Stimulated activated CD8-positive, alpha-beta memory T cell treated with anti-CD3 and anti-CD28 coated beads, Interleukin-7, amount 100 ng/mL, for 1 hour (primary cell): ENCODE measurements at places on chromosomes 16 and 17.

GRCh38 chr17:57117798-57118197, 32.8 kb downstream of the AKAP1 start:
- no peak for DNase-seq

DNA sequence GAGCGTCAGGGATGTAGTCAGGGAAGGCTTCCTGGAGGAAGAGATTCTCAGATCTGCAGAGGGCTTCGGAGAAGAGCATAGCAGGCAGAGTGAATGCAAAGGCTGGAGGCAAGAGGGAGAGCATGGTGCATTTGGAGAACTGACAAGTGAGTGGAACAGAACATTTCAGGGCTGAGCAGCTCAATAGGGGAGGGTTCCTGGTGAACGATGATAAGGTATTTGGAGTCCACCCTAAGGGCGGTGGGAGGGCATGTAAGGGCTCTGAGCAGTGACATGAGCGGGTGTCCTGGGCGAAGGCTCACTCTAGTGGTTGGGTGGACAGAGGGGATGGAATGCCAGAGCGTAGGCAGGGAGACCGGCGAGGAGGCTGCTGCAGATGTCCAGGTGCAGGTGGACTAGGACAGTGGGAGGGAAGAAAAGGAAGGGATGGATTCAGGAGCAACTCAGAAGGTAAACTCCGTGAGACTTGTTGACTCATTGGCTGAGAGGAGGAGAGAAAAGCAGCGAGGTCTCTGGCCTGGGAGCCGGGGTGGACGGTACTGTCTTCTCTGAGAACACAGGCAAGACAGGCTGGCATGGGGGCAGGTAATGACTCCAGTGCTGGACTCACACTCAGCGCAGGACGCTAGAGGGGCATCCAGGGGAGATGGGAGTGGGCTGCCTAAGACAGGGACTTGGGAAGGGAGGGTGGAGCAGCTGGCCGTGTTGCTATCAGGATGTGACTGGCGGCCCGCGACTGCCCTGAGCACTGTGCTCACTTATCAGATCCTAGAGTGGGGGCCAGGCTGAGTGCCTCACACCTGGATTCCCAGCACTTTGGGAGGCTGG, 1.4 kb upstream of the PITPNA start:
- no peak for DNase-seq

DNA sequence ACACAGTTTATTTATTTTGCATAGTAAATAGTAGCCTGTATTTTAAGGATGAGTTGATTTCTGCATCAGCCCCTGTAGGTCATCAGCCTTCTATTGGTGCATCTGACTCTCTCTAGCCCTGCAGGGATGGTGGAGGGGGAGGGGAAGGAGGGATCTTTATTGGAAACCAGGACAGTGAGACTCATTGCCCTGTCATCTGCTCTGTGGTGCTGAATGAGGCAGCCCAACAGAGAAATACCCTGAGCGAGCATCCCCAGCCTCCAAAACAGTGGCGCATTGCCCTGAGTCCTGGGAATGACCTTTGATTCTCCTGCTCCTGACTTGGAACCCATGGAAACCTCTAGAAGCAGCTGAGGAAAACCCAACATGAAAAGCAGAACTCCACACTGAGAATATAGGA, 45.5 kb upstream of the STH start:
- DNase-seq, result no peak

DNA sequence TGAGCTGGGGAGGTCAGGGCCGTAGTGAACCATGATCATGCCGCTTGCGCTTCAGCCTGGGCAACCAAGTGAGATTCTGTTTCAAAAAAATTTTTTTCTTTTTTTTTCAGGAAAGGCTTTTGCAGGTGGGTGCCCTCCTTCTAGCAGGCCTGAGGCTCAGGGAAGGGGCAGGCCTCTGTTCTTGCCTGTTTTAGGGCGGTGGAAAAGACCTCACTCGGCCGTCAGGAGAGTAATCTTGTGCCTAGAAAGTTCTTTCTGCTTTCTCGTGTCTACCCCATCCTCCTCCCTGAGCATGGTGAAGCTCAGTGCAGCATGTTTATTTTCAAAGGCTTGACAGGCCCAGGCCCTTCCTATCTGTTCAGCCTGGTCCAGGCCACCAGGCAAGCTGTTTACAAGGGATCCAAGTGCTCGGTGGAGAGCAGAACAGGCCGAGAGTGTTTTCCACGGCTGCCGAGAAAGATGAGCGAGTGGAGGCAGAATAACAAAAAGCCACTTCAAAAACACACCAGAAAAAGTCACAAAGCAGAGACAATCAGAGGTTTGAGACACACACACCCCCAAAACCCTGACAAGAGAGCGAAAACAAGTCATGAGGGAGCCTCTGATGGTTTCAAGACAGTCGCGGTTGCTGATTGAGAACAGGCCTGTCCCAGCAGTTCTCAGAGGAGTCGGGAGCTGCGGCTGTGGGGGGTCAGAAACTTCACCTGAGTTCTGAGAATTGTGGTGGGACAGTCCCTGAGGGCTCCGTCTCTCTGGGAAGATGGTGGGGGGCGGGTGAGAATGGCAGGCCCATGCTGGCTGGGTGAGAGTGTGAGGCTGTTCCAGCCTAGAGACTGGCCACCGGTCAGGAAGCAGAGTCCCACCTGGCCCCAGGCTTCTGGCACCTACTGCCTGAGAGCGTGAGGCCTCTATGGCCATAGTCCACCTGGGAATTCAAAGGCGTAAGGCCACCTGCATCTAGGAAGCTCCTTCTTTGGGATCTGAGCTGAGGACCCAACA, 37.5 kb upstream of the CCR7 start:
- DNase-seq, result peak; percentile 41

DNA sequence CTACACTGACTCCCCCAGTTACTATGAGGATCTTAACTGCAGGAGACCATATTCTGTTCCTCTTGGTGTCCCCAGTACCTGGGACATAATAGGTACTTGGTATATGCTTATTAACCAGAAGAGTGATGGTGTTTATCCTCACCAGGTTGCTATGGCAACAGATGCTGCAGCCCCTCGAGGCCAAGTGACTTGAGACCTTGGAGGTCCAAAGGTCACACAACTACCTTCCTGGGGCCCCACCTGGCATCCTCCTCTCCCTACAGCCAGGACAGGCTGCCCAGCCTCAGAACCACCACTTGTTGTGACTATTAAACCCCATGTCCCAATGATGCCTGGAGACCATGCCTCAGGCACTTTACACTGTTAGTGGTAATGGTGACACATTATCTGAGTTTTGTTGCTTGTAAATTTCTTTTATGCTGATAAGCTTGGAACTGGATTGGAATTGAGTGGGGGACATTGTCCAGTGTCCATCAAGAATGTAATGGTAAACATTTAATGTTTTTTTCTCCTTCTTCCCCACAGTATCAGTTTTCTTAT, 189.4 kb downstream of the CCDC182 start:
- DNase-seq, result no peak

GRCh38 chr17:33234930-33235685, 58.0 kb downstream of the ASIC2 start:
- no peak for DNase-seq

DNA sequence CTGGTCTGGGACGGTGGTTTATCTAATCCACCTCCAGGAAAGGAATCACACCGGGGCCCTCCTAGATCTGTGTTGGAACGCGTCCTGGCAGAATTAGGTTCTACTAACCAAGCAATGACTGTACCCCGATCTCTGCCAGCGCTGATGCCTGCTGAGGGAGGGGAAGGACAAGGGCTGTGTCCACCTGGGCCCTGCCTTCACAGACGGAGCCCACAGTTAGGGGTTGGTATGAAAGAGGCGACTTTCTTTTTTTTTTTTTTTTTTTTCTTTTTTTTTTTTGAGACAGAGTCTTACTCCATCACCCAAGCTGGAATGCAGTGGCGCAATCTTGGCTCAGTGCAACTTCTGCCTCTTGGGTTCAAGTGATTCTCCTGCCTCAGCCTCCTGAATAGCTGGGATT, 9.9 kb upstream of the KRT19 start:
- no peak for DNase-seq

- no peak for DNase-seq
Measured at GRCh38 chr16:11684231-11685025, 16.2 kb downstream of the SNN start.

- DNase-seq, result peak; percentile 91
Measured at GRCh38 chr17:59154721-59155438, at the start of gene SKA2. Gene SKA2 (minus strand): TSS chr17:59155186. CDS start chr17:59155163, 23 bp downstream.

DNA sequence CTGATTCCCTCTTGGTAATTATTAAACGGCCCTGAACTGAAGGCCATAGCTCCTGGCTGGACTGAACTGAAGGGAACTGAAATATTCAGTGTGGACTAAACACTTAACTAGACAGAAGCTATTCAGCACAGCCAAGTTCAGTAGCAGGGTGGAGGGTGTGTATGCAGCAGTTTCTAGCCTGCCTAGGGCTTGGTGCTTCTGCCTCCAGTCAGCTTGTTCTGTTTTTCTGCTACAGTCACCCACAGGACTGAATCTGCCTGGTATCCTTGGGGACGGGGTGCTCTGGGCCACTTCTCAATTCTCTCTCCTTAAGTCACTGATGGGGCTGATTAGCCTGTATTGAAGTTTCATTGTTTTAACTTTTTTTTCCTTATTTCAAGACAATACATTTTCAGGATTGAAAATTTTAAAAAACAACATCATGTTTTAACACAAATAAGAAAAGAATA, 77.1 kb downstream of the WWP2 start:
- no peak for DNase-seq

DNA sequence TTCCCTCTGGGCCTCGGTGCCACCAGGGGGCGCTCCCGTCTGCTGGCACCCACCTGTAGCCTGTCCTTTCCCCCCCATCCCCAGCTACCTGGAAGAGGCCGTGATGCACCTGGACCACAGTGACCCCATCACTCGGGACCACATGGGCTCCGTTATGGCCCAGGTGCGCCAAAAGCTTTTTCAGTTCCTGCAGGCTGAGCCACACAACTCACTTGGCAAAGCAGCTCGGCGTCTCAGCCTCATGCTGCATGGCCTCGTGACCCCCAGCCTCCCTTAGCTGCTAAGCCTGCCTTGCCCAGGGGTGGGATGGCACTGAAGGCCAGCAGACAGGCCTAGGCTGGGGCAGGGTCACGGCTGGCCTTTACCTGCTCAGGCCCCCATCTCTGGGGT, 818 bp upstream of the NRN1L start:
- peak; percentile 57 for DNase-seq

DNA sequence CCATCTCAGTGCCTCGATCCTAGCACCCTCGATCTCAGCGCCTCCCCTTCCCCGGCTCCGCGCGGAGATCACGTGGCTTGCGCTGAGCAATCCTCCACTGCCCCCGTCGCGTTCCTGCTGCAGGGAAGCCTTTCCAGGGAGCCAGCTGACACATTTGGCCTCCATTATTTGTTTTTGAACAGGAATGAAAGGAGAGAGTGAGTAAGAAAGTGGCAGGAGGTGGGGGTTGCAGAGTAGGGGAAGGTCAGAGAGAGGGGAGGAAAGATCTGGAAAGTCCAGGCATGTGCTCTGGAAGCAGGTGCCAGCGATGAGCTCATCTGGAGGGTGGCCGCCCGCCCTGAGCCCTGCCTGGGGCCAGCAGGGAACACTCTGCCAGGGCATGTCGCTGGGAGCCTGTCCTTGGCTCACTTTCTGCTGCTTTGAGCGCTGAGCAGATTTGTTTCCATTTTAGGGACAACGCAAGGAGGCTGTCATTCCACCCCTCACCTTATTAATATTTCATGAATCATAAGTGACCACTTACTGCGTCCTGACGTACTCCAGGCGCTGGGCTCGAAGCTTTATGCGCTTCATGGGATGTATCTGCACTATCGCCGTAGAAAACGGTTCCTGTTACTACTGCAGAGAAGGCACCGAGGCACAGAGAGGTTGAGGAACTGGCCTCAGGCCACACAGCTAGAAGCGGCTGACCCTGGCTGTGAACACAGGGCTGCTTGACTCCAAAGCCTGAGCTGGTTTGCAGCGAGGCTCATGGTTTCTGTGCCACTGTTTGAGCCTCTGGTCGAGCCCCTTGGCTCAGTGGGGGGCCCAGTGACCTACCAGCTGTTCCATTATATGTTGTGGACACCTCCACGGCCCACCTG, 283.1 kb downstream of the SEC14L1 start:
- no peak for DNase-seq

DNA sequence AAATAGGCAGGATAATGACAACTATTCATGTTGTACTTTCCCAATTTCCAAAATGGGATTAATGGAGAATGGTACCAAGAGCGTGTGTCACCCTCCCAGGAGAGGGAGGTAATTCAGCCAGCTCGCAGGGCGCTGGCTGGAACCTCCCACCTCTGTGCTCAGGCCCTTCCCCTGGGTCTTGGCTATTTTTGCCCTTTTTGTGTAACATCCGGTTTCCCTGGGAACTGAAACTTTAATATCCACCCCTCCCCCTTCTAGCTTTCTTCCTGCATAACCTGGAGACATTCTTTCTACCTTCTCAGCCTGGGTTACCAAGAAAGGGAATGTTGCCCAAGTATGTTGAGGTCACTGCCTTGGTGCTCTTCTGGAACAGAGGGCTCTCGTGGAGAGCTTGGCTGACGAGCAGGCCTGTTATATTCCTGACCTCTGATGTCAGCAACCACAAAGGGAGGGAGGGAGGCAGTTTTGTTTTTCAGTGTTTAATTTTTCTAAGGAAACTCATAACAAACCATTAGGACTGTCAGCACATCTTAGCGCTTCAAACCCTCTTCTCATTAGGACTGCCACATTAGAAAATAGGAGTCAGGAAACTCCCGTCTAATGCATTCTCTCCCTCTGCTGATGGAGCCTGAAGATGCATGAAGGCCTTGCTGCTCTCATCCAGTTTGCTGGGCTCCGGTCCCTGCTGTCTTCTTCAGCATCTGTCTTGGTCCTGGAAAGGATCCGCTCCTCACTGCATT, 25.6 kb downstream of the ITGB3 start:
- DNase-seq, result no peak

DNA sequence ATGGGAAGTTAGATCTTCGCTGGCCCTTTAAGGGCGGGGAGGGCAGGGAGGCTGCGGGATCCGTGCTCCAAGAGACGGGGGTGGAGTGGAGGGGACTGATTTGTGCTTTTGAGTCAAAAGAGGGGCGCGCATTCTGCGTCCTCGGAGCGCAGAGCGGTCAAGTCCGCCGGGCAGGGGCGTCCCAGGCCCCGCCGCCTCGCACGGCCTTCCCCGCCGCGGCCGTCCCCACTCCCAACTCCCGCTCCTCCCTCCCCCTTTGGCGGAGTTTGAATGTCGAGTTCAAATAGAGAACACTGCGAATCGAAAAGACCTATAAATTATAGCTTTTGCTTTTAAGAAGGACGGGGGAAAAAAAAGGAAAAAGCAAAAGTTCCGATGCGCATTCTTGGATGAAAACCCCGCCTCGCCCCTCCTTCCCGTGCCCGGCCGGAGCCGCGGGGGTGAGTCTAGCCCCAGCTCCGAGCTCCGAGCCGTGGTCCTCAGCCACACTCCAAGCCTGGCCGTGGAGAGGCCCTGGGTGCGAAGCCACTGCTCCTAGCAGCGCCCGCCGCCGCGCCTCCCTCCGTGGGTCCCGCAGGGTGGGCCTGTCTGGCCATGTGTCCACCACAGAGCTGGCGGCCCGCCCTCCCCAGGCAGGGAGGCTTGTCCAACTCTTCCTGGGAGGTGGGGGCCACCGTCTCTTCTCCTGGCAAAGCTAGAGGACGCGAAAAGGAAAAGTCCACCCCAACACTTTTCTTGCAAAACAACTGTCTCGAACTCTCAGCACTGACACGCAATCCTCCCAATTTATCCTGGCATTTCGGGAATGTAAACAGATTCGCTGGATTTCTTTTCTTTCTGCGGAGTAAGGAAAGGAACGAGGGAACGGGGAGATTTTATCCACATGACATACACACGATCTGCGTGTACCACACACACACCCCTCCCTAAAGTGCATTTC, 3.6 kb downstream of the CBX8 start:
- DNase-seq, result no peak

- no peak for DNase-seq
Measured at GRCh38 chr16:17364319-17365210, 106.2 kb downstream of the XYLT1 start.

- DNase-seq, result no peak
Measured at GRCh38 chr16:21990381-21990944, 10.5 kb downstream of the PDZD9 start.
